A172 (cell line): ENCODE measurements at places on chromosomes 16 and 17. TPM values are rescaled to one million over a fixed set of nuclear protein-coding genes. Genes with fewer than 3 reads are reported as not detected.

Gene OSBPL7
- total RNA-seq = 8.2 and 19.1 TPM in 2 replicates

Gene GNGT2
- total RNA-seq = not detected in 2 replicates

Gene TEX14
- total RNA-seq = 0.02 and 0.19 TPM in 2 replicates

DNA sequence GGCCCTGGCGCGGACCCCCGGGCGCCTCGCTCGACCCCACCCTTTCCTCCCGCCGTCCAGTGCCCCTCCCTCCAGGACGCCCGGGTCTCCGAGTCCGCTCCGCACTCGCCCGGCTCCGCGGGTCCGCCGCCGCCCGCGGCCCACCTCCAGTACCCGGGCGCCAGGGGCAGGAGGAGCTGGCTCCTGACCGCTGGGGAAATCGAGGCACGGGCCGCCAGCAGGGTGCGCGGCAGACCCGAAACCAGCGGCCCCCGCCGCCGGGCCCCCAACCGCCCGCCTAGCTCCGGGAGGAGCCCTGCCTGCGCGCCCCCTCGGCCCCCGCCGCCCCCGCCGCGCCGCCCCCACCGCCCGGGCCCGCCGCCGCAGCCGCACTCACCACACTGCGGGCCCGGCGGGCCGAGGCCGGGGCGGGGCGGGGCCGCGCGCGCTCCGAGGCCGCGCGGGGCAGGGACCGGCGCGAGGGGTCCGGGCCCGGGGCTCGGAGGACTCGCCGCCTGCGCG is 333 bp downstream of the MAFG start:
- DNase-seq = no peak

DNA sequence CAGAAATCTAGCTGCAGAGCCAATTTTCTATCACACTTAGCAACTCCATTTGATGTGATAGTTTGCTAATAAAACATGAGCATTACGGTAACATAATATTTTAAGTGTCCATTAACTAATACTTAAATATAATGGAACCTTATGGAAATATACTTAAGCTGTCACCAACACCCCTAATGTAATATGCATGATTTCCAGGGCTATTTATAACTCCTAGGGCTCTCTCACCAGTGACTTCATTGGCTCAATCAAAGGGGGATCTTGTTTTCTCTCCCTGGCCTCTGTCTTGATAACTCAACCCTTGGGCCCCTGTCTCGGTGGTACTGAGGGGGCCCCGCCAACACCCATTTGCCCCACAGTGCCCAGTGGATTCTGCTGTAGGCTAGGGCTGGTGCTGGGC is 170.4 kb downstream of the SALL1 start:
- DNase-seq = no peak

Gene GNG13
- total RNA-seq = not detected in 2 replicates

Gene BCAR1
- total RNA-seq = 85.8 and 106 TPM in 2 replicates

DNA sequence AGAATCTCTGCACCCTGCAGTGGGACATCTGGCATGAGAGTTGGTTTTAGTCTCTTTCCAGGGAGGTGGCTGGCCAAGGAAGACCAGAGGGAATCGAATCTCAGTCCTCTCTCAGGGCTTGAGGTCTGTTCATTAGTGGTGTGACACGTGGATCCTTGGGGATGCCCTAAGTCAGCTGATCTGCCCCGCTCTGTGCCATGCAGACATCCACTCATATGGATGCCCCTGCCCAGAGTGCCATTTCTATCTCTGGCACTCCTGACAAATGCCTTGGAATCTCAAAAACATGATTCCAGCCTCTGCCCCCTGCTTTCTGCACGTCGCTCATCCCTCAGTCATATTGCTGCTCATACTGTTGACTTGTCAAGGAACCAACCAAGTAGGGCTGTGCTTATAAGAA is 38.8 kb downstream of the WSCD1 start:
- DNase-seq = no peak

- DNase-seq = no peak
Observed at GRCh38 chr16:56672761-56673536, 3.3 kb downstream of the MT1H start.

DNA sequence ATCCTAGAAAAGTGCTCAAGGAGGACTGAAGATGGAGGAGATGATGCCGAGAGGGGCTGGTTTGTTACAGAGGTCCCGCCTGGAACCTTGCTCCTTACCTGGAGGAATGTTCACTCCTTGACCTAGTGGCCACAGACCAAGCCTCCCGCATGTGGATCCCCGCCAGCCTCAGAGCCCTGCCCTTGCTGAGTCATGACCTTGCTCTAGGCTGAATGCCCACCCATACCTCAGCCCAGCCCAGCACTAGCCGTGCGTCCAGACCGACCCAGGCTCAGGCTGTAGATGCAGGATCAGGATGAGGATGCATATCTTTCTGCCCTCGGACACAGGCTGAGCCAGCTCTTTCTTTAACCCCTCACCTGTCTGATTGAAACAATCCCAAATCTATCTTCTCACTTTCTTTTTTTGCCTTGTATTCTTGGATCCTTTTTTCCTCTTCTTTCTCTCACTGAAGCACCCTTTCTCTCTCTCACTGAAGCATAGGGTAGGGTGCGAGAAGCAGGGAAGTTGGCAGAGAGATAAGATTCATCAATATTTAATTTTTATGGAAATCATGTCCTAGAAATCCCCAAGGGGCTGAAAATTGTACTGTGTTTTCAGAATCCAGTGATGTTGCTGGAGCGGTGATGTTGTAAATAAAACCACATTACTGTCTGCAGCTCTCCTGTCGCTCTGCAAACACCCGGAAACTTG is 34.9 kb downstream of the WSCD1 start:
- no peak for DNase-seq

DNA sequence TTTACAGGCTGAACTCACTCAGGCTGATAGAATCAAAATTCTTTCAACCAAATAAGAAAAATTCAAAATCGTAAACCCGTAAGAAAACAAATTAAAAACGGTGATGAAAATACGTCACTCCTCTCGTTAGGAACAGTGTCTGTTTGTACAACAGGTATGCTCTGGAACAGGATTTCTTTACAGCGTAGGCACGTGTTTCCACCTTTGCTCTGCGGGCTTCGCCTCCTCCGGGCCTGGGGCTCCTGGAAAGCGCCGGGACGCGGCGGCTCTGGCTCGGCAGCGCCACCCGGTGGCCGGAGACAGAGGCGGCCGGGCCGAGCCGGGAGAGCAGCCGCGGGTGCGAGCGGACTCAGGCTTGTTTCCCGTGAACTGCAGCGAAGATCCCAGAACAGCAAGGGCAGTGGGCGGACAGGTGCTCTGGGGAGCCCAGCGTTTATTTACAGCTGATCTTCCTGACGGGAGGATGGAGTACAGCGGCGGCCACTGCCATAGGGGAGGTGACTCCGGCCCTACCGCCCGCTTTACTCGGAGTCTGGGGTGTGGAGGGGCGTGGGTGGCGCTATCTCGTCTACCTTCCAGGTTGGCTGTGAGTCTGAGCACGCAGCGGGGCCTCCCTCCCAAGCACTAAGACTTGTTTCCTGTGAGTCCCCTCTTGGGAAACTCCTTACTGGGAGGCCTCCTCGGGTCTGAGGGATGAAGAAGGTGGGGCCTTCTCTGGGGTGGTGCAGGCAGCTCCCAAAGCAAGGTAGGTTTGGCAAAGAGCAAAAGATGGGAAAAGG is 40.5 kb upstream of the ATP2A3 start:
- DNase-seq = no peak

Gene CSH2
- not detected in 2 replicates for total RNA-seq

- peak; percentile 52 for DNase-seq
Observed at GRCh38 chr17:41212524-41213169, 13.8 kb upstream of the KRTAP9-2 start.

GRCh38 chr17:7208027-7208571 is 11.5 kb downstream of the DLG4 start:
- no peak for DNase-seq

GRCh38 chr17:20989991-20990855 is 52.6 kb downstream of the USP22 start:
- DNase-seq = no peak

Gene GAS7
- 0.07 and 0.10 TPM in 2 replicates for total RNA-seq
